ENCODE measurements at places on chromosomes 11 and 22.
A peak's percentile ranks its signal among the peaks of the same experiment; 100 is the strongest.

DNA sequence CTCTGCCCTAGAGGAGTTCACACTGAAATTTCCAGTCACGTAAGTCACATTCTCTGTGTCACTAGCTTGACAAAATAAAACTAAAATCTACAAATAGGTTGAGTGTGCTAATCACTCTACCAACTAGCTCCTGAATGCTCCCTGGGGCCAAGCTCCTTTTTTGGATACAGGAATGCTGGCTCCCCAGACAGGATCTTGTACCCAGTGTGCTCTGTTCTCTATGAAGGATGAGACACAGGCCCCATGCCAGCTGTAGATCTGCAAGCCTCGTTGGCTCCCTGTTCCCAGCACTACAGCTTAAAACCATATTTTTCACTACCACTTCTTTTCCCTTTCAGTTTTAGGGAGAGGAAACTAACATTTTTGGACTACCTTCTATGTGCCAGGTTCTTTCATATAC, 3.7 kb upstream of the IPO7 start:
- no peak for DNase-seq

- DNase-seq = no peak
Observed at GRCh38 chr11:87144252-87144651, 106.5 kb downstream of the TMEM135 start.

DNA sequence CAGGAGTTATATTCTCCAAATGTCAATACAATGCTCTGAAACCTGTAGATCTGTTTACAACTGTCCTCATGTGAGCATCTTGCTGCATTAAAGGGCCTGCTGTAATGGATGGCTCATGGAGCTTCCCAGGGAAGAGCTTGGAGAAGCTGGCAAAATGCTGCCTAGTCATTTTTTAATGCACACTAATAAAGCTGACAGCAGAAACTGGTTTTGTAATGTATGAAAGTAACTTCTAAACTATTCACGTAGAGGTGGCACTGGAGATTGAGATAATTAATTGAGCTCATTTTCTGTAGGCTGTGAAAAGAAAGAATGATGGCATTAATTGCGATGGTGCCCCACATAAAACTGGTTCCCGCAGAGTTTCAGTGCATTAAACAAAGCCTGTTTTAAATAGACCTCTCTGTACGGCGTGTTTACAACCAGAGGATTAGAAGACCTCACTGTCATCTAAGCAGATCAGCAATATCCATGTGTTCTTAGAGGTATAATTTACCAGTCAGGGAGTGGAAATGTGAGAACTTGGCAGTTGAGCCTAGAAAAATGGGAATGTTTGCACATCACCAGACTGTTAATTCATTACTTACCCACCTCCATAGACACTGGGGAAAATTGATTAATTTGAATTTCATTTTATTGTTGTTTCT, 16.0 kb downstream of the POLA2 start:
- DNase-seq = no peak

DNA sequence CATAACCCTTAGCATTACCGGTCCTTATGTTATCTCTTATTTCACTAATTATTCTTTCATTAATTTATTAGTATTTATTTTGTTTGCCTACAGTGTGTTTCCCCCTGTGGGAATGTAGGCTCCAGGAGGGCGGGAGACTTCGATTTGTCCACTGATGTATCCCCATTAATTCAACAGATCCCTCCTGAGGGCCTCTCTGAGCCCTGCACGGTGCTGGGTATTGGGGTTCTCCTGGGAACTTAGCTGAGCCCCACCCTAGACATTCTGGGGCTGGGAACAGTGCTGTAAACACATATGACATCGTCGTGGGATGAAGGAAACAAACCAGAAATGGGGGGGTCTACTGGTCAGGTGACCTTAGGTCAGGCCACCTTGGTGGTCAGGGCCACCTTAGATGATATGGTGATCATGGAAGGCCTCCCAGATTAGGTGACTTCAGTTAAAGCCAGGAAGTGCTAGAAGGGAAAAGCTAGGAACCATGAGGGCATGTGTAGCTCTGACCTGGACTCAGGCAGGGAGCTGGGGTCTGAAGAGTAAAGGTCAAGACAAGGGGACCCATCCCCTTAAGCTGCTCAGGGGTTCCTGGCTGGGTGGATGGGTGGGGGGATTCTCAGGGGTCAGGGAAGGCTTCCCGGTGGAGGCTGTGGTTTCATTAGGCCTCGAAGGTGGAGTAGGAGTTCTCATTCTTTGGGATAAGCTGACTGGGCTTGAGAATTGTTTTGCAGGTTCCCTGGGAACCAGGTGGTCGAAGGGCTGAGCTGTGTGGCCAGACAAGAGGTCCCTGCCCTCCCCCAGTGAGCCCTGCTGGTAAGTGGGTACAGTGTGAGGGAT, 1.0 kb downstream of the PHETA2 start:
- DNase-seq = no peak

DNA sequence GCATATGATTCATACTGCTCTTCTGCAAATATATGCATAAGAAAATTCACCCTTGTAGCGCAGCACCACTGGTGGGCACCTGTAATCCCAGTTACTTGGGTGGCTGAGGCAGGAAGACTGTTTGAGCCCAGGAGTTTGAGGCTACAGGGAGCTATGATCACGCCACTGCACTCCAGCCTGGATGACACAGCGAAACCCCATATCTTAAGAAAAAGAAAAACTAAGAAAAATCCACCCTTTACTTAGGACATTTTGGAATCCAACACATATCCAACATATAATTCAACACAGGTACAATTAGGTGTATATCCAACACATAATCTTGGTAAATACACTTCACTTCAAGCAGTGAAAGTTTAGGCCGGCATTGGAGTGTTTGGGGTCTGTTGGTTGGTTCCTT, 255.5 kb upstream of the PITPNB start:
- no peak for DNase-seq

GRCh38 chr11:76151556-76152085, 54.7 kb downstream of the WNT11 start:
- DNase-seq = no peak

- DNase-seq = no peak
Observed at GRCh38 chr22:26573026-26573662, 16.8 kb downstream of the TPST2 start.

DNA sequence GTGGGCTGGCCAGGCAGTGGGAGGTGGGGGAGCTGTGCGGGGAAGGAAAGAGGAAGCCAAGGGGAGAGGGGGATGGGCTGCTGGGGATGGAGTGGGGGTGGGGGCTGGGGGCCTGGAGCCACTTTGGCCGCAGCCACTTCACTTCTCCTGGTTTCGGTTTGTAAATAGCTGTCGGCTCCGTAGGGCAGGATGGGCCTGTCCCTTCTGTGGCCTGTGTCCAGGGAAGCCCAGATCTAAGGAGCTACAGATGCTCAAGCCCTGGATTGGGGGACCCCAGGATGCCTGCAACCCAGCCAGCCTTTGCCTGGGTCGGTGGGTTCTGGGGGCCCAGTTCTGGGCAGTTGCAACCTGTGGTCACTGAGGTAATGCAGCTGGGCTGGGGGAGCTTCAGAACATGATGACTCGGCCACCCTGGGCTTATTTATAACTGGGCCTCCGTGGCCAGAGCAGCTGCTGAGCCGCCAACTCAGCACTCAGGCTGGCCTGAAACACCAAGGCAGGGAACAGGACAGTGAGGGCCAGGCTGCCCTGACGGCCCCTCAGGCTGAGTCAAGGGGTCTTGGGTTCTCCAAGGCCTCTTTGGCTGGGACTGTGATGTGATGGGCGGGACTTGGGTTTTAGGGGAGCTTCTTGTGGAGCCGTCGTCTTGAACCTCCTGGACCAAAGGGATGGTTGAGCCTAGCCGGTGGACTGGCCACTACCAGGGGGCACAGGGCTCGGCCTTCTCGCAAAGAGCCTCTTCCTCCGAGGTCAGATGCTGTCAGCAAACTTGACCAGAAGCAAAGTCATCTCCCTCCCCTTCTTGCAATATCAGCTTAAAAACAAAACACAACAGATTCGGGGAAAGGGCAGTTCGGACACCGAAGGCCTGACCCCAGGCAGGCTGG, 15.0 kb upstream of the SLC39A13 start:
- no peak for DNase-seq

DNA sequence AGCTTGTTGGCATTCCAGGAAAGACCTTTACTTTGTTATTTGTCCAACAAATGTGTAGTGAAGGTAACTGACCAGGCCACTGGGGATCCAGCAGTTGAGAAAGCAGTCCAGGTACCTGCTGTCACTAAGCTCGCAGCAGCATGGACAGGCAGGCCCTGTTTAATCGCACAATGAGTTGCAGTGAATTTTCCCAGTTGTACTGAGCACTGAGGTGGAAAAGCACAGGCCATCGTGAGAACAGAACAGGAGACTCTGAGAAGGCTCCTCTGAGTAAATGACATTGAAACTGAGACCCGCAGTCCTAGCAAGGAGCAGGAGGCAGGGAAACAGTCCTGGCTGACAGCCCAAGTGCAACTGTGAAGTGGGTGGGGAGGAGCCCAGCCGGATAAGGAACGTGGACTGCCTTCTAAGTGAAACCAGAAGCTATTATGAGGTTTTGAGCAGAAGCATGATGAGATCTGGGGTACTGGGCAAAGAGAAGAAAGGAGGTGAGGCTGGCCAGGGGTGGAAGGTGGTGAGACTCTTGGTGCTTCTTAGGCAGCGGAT, 39.8 kb upstream of the CDON start:
- no peak for DNase-seq

DNA sequence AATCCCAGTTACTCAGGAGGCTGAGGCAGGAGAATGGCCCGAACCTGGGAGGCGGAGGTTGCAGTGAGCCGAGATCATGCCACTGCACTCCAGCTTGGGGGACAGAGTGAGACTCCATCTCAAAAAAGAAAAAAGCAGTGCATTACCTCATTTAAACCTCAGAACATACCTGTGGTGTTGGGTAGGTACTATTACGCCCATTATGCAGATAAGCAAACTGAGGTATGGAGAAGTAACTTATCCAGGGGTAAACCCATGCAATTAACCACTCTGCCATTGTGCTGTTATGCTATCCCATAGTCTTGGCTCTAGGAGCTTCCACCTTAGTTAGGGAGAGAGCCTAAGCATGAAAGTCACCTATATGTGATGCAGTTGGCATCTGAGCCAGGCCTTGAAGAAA, 2.3 kb upstream of the SEC14L3 start:
- DNase-seq = no peak

GRCh38 chr22:23752090-23752691, 1.3 kb upstream of the ZNF70 start:
- DNase-seq = no peak

- DNase-seq = no peak
Observed at GRCh38 chr11:100777736-100778135, 90.6 kb downstream of the ARHGAP42 start.

- no peak for DNase-seq
Observed at GRCh38 chr22:23280356-23281052, 100.2 kb downstream of the BCR start.

DNA sequence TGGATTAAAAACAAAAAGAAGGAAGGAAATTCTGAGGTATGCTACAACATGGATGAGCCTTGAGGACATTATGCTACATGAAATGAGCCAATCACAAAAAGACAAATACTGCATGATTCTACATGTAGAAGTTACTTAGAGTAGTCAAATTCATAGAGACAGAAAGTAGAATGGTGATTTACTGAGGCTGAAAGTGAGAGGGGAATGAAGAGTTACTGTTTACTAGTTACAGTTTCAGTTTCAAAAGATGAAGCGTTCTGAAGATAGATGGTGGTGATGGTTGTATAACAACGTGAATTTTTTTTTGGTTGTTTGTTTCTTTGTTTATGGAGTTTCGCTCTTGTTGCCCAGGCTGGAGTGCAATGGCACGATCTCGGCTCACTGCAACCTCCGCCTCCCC, 9.5 kb downstream of the OR5P2 start:
- no peak for DNase-seq

DNA sequence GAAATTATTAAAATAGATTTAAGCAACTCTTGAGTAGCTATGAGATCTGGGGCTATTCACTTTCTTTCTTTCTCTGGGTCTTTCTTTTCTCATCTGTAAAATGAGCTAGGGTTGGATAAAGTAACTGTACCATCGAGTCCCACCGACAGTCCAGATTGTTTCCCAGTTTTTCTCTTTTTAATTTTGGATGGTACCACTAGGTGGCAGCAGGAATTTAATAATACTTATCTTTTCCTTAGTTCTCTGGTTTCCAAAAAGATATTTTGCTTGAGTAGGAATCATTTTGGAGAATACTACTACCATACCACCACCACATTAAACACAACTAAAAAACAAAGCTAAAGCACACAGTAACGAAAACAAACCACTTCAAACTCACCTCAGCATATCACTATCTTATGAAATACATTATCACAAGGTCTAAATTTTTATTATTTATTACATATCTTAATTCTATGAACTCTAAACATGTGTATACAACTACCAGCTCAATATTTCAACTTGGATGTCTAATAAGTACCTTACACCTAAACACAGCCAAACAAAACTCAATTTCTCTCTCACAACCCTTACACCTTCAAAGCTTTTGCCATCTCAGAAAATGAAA, 584.0 kb downstream of the KCNA4 start:
- DNase-seq = no peak

- no peak for DNase-seq
Observed at GRCh38 chr11:47376525-47377371, 1.6 kb downstream of the SPI1 start.

GRCh38 chr11:44568658-44569473, 3.4 kb downstream of the CD82 start:
- peak; percentile 52 for DNase-seq

DNA sequence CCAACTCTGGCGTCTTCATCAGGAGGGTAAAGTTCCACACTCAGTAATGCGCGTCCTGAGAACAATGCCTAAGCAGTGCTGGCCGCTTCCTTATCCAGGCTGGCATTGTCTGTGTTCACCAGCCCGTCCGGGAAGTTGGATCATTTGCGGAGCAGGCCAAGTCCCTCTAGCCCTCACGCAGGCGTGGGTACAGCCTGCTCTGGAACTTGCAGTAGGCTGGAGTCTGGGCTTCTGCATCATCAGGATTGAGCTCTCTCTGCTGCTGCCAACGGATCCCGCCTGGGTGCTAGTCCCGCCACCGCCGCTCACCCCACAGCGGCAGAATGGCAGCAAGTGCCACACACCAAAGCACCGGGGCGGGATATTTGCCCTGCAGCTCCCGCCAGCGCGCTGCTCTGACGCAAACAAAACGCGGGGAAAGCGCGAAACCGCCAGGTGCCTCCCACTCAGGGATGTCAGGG, 29.0 kb downstream of the GLYATL1 start:
- DNase-seq = no peak

GRCh38 chr22:50058906-50059880, 1.1 kb upstream of the TTLL8 start:
- DNase-seq = no peak

GRCh38 chr11:131206671-131207070, 163.7 kb upstream of the NTM start:
- DNase-seq = no peak

DNA sequence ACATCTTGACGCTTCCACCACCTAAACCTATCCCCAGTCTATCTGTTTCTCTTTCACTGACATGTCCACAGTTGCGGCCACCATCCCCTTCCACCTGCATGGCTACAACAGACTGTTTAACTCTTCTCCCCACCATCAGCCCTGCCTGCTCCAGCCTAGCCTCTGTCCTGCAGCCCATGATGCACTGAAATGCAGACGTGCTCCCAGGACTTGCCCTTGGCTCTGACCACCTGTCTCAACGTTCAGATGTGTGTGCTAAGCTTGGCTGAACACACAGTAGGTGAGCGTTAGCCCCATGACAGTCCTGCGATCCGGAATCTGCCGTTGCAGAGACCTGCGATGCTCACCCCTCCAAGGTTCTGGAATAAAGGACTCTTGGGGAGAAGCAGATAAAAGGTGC, 22.7 kb downstream of the CBX7 start:
- DNase-seq = no peak

- no peak for DNase-seq
Observed at GRCh38 chr11:134614141-134614540, 202.1 kb upstream of the B3GAT1 start.

All from stimulated activated naive CD4-positive, alpha-beta T cell (primary cell).